Uterine smooth muscle cell (primary cell): ENCODE measurements at places on chromosomes 16 and 17. TPM values are rescaled to one million over a fixed set of nuclear protein-coding genes. Genes with fewer than 3 reads are reported as not detected.

Gene SEPTIN12
- total RNA-seq, result not detected in 2 replicates

Gene KCTD5
- 24.7 and 26.1 TPM in 2 replicates for total RNA-seq

Gene UBALD2
- 2.7 and 4.6 TPM in 2 replicates for total RNA-seq

Gene MT4
- not detected in 2 replicates for total RNA-seq

Gene ST6GALNAC2
- total RNA-seq, result 0.89 and 1.4 TPM in 2 replicates

Gene KRT17
- total RNA-seq, result 1.00 and 1.5 TPM in 2 replicates

Gene GCGR
- total RNA-seq, result not detected in 2 replicates

Gene CLEC18B
- 0.25 and 0.33 TPM in 2 replicates for total RNA-seq

Gene TP53TG3B
- not detected in 2 replicates for total RNA-seq

Gene KRTAP4-1
- 0.11 TPM in 1 of 2 replicates, not detected in the other for total RNA-seq

Gene KRT33A
- not detected in 2 replicates for total RNA-seq

Gene SHCBP1
- 20.4 and 71.8 TPM in 2 replicates for total RNA-seq

Gene TBX2
- total RNA-seq, result 21.0 and 46.5 TPM in 2 replicates

Gene DNAI2
- not detected in 2 replicates for total RNA-seq

Gene KRT9
- total RNA-seq, result not detected in 2 replicates

Gene NGFR
- 0.11 and 0.12 TPM in 2 replicates for total RNA-seq

Gene TUBB3
- 443 and 596 TPM in 2 replicates for total RNA-seq

Gene TERB1
- 0.11 TPM in 1 of 2 replicates, not detected in the other for total RNA-seq

Gene FAM171A2
- 1.8 and 4.0 TPM in 2 replicates for total RNA-seq
